ENCODE measurements at places on chromosomes 7 and 10.

DNA sequence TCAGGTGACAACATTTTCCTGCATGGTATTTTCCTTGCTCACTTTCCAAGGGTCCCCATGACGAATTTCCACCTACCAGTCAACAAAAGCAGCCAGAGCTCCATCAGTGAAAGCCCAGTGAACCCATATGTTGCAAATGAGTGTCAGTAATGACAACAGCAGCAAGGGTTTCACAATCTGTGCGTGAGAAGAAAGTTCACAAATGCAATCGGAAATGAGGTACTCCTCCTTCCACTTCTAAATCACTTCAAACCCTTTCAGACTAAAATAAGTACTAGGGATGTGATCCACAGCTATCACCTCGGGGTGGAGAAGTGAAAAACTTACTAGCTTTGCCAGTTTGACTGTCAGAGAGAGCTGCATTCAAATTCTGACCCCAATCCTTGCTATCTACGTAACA lies 55.6 kb upstream of the BET1 start:
- DNase-seq, result peak; percentile 76

- DNase-seq, result no peak
Measured at GRCh38 chr10:112313911-112314310, 30.7 kb downstream of the TECTB start.

DNA sequence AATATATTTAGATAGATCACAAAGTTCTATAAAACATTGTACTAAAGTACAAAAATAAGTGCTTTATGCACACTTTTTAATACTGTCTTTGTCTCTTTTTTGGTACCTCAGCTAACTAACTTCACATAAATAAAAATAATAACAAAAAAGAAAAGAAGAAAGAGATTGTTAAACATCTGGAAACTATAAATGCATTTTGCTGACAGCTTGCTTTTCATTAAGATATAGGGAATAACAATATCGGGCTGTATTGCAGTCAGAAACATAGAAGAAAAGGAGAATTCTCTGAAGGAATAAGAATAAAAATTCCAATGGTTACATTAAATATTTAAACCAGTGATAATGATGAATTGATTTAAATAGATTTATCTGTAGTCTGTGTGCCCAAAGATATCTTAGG lies 59.9 kb downstream of the ASAH2B start:
- no peak for DNase-seq

DNA sequence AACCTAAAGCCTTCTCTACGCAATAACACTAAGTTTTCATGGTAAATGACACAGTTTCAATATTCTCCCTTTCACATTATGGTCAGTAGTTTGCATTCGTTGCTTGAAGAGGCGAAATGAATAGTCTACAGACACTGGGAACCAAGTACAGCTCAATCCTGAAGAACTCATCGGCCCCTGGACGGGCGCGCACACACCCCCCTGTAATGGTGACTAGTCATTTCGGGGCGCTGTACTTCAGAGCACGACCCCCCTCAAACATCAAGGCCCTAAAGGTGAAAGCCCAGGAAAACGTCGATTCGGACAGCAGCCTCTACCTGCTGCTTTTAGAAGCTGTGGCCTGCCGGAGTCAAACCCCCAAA lies 1.0 kb downstream of the NT5C2 start:
- DNase-seq, result peak; percentile 27

- DNase-seq, result peak; percentile 51
Measured at GRCh38 chr10:96377816-96378294, 19.1 kb upstream of the OPALIN start.

DNA sequence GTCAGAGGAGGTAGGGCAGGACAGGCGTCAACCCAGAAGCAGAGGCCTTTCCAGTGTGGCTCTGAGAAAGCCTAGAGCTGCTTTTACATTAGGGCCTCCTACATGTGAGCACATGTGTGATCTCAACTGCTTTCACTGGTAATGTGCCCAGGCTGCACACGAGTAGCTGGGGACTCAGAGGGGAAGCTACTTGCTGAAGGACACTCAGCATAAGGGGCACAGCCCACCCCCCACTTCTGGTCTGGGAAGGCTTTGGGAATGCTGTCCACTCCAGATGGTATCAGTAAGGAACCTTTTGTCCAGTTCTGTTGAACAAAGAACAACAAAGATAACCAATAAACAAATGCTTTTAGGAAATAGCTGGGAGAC lies 18.9 kb downstream of the PRF1 start:
- no peak for DNase-seq

- no peak for DNase-seq
Measured at GRCh38 chr10:59582780-59583179, 126.9 kb downstream of the SLC16A9 start.

DNA sequence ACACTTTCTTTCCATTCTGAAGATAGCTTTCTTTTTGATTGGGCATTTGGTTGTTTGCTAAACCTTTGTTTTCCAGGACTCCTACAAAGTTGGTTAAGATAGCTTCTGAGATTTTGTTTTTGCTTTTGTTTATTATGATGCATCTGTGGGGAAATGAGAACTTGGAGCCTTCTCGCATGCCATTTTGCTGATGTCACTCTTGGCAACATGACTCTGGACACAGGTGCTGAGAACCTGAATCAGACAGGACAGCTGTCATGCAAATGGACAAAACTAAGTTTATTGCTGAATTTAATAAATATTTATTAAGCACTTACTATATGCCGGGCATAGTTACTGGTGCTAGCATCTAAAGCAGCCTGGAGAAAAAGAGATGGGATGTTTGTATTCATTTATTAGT lies 274.1 kb downstream of the ZEB1 start:
- DNase-seq, result no peak

- no peak for DNase-seq
Measured at GRCh38 chr7:156559001-156559400, 81.6 kb upstream of the RNF32 start.

- DNase-seq, result no peak
Measured at GRCh38 chr7:117195361-117196029, 127.4 kb downstream of the WNT2 start.

DNA sequence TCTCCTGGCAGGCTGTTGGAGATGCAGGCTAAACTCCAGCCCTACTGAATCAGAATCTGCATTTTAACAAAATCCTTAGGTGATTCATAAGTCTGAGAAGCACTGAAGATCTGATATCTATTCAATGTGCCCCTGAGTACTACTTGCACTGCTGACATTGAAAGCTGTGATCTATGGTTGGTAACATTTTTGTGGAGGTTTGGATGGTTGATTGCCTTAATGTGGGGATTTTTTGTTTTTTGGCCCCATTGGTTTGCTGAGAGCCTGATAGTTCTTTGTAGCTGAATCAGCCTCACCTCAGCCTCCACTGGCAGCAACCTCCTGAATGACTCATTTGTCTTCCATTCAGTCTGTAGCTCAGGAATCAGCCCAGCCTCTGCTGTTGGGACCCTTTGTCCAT lies 14.7 kb upstream of the LRRN3 start:
- DNase-seq, result peak; percentile 44

DNA sequence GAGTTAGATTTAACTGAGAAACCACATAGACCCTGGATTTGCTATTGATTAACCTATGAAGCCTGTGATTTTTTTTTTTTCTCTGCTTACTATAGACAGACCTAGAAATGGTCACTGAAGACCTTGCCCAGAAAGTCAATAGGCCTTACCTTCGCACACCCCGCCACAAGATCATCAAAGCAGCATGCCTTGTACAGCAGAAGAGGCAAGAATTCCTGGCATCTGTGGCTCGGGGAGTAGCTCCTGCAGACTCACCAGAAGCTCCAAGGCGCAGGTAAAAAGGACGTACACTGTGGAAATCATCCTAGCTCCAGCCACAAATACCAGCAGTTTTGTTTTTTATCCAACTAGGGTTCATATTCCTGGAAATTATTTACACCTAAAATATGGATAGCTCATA lies 56.2 kb upstream of the GATAD1 start:
- DNase-seq, result no peak

GRCh38 chr10:87761892-87762291 lies 56.1 kb downstream of the ATAD1 start:
- DNase-seq, result peak; percentile 5

GRCh38 chr10:133359972-133360610 lies 2.3 kb upstream of the FUOM start:
- DNase-seq, result no peak

DNA sequence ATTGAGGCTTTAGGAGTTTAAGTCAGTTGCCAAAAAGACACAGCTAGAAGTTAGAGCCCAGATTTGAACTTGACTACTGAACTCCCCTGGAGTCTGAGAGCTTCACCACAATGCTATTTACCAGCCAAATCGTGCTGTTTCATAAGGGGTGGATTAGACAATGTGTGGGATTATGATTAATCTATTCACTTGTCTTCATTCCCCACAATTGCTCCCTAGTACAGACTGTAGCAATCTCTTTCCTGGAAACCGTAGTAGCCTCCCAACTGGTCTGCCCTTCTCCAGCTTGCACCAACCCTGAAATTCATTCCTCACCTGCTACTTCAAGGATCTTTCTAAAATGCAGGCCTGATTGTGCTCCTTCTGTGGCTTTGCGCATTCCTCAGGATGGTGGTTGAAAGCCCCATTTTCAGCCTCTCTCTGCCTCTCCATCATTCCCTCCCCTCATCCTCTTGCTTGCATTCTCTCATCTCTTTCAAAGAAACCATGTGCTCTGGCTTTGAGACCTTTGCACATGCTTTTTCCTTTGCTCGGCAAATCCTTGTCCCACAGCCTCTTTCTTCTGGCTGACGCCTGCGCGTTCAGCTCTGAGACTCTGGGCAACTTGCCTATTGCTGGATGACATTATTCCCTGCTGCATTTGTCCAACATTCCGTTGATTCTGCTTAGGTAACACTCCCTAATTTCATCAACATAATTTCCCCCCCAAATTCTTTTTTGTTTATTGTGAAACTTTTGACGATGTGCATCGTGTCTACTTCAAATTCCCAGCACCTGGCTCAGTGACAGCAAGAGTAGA lies 145.1 kb downstream of the ADRA2A start:
- DNase-seq, result no peak

GRCh38 chr7:121521711-121522400 lies 125.7 kb upstream of the FAM3C start:
- DNase-seq, result no peak

DNA sequence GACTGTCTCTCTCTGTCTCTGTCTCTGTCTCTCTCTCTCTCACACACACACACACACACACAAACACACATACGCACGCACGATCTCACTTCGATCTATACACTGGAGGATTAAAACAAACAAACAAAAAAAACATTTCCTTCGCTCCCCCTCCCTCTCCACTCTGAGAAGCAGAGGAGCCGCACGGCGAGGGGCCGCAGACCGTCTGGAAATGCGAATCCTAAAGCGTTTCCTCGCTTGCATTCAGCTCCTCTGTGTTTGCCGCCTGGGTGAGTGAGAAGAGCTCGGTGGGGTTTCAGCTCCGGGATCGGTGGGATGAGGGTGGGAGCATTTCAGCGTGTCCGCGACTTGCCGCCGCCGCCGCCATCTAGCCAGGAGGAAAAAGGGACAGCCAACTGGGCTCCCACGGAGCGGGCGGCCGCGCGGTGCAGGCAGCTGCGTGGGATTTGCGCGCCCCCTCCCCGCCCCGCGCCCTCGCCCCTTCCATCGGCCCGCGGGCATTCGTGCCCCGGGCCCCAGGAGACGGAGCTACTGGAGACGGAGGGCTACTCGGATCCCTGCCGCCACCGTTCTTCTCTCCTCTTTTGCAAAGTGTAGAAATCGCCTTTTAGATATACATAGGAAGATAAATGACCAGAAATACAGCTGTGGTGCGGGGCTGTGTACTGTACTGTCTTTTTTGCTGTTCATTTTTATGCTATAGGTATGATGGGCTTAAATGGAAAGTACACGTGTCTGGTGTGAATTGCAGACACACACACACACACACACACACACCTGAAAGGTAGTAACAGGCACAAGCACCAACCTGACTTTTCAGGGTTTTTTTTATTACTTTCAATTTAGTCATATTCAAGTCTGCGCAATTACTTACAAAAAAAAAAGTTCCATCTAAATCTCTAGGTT lies 581 bp downstream of the PTPRZ1 start:
- peak; percentile 25 for DNase-seq

DNA sequence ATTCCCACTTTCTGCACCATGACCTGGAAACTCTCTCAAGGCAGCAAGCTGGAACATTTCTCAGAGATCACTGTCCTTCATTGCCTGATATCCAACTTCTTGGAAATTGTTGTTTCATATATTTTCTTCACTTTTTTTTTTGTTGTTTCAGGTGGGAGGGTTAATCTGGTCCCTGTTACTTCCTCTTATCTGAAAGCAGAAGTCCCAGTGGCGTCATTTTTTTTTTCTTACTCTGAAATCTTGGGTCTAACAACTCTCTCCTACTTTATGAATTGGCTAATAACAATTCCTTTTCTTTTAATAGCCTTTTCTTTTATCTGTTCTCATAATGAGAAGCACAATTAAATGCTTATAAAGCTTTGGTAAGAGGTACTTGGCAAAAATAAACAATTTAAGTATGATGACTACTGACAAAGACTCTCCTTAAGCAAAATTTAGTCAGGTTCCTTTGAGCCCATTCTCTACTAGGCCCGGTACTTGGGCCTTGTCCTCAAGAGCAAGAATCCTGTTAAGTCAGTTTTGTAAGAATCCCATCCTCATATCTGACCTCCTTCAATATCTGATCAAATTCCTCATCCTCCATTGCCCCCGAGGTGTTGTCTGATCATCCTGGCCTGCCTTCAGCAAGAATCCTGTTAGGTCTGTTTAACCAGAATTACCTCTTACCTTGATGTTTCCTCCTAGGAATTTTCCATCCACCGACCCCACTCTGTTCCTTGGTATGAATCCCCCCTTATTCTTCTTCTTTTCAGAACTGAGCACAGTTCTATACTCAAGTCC lies 11.5 kb upstream of the CC2D2B start:
- DNase-seq, result no peak

- no peak for DNase-seq
Measured at GRCh38 chr10:115957786-115958442, 315.1 kb downstream of the GFRA1 start.

DNA sequence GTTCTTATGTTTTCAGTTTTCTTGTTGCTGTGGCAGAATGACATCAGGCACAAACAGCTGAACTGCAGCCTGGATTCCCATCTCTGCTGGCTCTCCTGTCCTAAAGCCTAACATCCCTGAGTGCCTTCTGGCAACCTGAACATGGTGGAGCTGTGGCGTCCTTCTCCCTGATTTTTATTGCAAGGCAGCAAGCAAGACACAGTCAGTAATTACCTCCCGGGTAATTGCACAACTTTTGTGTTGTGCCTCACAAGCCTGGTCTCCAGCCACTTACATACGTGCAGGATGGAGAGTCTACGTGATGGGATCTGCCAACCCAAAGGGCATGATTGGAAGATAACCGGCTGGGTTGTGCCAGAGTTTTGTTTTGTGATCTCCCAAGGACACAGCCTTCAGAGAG lies 116.1 kb upstream of the PARD3 start:
- DNase-seq, result no peak

DNA sequence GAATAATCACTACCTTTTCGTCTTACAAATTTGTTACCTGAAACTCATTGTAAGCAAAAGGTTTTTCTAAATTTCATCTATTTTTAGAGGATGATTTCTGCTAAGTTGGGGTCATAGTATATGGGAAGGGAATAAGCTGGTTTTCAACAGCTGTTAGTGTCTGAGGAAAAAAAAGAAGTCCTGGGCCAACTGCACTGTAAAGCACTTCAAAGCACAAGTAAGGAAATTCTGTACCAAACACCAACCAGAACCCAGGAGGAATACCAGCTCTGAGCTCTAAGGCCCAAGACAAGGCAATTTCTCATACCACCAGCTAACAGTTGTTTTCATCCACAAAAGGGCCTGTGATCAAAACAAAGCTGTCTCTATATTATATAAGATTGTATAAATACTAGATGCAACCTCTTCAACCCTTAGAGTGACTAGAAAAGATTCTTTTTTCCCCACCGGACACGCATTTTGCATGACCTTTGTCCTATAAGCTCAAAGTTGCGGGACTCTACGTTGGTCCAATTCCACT lies 6.1 kb upstream of the MEOX2 start:
- no peak for DNase-seq
